ENCODE measurements at places on chromosomes 4 and X.

- DNase-seq: no peak
These were observed 6.9 kb downstream of the FABP2 start for GRCh38 chr4:119315036-119315435.

DNA sequence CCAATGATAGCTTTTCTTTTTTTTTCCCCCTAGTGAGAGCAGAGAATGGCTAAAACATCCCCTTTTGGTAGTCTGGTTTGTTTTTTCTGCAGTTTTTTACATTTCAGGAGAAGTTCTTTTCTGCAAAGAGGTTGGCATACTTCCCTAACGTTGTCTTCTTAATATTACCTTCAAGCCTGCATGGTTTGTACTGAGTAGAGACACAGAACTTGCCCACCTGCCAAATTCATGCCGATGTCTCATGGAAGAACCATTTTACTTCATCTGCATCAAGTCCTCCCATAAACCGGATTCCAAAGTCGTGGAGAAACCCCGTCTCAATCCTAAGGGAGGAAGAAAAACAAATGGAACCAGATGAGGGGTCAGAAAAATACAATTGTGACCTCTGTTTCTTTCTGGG, 89.7 kb downstream of the SHOX start:
- no peak for DNase-seq

DNA sequence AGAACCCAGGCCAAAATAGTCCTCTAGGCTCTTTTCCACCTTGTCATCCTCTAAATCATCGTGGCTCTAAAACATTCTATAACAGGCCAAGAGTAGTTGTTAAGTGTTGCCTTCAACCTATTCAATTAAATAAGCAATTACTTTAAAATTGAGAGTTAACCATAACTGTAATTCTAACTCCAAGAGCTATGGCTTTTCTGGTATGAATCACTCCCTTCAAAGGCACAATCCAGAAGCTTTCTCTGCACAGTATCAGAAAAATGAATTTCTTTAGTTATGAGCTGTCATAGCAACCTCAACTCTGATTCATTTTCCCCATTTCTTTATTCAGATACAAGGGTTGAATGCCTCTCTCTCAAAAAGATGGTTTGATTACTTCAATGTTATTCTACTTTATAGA, 21.7 kb downstream of the INPP4B start:
- DNase-seq: no peak

DNA sequence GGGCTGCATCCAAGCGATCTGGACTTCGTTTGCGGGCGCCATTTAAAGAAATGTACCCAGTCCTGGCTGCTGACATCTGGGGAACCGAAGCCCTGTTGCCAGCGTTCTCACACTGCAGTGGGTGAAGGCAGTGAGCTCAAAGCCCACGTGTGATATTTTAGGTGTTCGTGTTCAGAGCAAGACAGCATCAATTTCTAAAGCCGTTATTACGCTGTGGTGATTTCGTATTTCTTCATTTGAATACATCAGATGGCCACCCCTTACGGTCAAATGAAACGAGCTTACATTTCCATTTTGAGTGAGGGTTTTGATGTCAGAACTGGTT, 376 bp upstream of the C4orf36 start:
- DNase-seq: no peak

GRCh38 chr4:75229806-75230570, 284.2 kb downstream of the RCHY1 start:
- DNase-seq: no peak

- no peak for DNase-seq
These were observed 75.4 kb downstream of the MBNL3 start for GRCh38 chrX:132413459-132413858.

DNA sequence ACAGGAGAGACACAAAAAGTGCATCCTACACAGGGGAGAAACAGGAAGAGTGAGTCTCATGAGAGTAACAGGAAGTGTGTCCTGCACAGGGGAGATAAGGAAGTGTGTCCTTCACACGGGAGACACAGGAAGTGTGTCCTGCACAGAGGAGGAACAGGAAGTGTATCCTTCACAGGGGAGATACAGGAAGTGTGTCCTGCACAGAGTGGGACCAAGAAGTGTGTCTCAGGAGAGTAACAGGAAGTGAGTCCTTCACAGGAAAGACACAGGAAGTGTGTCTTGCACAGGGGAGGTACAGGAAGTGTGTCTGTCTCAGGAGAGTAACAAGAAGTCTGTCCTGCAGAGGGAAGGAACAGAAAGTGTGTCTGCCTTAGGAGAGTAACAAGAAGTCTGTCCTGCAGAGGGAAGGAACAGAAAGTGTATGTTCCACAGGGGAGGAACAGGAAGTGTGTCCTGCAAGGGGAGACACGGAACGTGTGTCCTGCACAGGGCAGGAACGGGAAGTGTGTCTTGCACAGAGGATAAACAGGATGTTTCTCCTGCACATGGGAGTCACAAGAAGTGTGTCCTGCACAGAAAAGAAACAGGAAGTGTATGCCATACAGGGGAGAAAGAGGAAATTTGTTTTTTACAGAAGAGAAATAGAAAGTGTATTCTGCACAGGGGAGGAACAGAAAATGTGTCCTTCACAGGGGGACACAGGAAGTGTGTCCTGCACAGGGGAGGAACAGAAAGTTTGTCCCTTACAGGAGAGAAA, 102.0 kb downstream of the ARSF start:
- DNase-seq: no peak

- no peak for DNase-seq
These were observed 927.2 kb downstream of the STPG2 start for GRCh38 chr4:97216046-97216445.

DNA sequence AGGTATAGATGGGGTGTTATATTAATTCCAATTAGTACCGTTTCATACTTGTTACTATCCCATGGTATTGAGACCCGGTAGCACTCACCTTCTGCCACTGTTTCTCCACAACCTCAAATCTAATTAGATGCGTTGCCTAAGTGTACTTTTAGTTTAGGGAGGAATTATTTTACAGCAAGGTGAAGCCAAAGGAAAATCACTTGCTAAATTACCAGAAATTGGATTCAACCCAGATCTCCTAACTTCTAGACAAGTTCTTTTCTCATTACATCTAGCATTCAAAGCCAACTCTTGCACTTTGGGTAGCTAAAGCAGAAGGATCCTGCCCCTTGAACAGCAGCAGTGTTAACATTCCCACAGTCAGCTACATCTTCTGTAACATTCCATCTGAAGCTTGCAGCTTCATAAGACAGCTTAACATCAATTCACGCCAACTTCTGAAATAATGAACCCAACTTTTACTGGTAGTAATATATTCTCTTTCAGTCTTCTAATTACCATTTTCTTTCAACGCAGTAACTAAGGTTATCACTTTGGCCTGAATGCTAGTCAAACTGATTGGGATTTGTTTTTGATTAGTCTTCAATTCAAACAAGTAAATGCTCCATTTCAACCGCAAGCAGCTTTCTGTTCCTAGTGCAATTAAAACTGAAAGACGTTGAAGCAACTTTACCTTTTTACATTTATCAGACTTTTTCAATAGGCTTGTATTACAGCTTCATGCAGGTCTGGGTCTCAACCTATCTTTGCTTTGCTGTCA, 934 bp upstream of the SEC31A start:
- no peak for DNase-seq

GRCh38 chrX:145563159-145563558, 254.5 kb upstream of the SLITRK2 start:
- DNase-seq: no peak

GRCh38 chr4:173057901-173058300, 110.7 kb upstream of the GALNT7 start:
- DNase-seq: no peak

- no peak for DNase-seq
These were observed 2.5 kb upstream of the SOX3 start for GRCh38 chrX:140507223-140507981.

- DNase-seq: no peak
These were observed 3.3 kb downstream of the ADGRL3 start for GRCh38 chr4:61203436-61203790.

GRCh38 chrX:24498975-24499374, 33.9 kb downstream of the PDK3 start:
- no peak for DNase-seq

GRCh38 chrX:71081330-71082123, 13.4 kb upstream of the SNX12 start:
- DNase-seq: no peak

DNA sequence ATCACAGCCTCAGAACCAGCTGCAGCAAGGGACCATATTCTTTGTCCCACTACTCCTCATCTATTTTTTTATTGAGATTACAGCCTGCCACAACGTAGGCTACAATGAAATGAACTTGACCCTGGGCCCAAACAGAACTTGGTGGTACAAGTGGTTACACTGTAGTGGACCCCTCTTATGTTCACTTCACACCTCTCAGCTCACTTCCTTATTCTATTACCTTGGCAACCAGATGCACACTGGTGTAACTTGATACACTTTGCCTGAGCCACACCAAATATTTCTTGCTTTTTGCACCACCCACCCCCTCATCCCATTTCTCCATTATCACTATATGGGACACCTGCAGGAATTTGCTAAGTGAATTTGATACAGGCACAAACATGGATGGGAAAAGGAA, 105.8 kb downstream of the CXCL13 start:
- DNase-seq: no peak

DNA sequence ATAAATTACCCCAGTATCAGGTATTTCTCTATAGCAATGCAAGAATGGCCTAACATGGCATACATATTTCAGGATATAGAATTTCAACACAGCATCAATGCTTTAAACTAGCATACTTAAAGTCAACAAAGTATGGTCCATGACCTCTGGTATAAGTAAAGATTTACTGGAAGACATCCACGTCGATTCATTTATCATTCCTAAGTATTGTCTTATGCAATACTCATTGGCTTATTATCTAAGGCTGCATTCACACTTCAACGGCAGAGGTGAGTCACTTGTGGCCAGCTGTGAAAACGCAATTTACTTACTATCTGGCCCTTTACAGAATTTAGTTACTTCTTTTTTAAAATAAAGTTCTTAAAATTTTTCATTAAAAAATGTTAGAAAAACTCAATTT, 42.6 kb downstream of the ADGRA3 start:
- DNase-seq: no peak

GRCh38 chr4:121541696-121542095, 155.1 kb downstream of the ANXA5 start:
- DNase-seq: no peak

DNA sequence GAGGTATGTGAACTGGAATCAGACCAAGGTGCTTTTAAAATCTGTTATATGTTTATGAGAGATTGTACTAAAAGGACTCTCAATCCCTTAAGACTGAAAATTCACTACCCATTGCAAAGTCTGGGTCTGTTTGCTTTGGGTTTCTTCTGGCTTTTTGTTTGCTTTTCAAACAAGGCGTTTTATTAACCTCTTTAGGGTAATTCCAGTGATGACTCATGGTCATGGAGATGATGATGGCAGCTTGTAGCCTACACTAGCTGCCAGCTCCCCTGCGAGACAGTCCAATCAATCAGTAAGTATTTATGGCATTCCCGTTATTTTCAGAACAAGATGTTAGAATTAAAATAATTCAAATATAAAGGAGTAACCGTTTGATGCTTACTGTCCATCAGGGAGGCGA, 643.8 kb upstream of the FTHL17 start:
- DNase-seq: no peak

DNA sequence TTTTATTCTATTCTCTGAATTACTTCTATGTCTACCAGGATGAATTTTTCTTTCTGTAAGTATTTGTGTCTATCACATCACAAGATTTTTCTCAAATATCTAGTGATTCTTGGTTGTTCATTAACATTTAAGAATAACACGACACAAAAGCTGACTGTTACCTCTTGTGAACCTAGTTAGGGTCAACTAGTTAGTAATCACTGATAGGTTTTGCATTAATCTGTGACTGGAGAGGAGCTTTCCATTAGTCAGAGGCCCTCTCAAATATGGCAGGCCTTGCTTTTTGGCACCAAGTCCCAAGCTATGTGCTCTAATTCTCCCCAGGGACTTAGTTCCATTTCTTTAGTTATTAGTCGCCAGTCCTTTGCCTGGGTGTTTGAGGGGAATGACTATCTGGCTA, 259.2 kb downstream of the CFAP299 start:
- no peak for DNase-seq

DNA sequence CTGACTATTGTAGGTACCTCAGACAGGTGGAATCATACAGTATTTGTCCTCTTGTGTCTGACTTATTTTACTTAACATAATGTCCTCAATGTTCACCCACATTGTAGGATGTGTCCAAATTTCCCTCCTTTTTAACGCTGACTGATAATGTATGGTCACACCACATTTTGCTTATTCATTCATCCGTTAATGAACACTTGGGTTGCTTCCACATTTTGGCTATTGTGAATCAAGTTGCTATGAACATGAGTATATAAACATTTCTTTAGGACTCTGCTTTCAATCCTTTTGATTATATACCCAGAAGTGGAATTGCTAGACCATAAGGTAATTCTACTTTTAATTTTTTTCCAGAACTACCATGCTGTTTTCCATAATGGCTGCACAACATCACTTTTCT, 87.0 kb upstream of the NDP start:
- DNase-seq: no peak

- DNase-seq: no peak
These were observed 10.7 kb downstream of the TEC start for GRCh38 chr4:48258845-48259397.

DNA sequence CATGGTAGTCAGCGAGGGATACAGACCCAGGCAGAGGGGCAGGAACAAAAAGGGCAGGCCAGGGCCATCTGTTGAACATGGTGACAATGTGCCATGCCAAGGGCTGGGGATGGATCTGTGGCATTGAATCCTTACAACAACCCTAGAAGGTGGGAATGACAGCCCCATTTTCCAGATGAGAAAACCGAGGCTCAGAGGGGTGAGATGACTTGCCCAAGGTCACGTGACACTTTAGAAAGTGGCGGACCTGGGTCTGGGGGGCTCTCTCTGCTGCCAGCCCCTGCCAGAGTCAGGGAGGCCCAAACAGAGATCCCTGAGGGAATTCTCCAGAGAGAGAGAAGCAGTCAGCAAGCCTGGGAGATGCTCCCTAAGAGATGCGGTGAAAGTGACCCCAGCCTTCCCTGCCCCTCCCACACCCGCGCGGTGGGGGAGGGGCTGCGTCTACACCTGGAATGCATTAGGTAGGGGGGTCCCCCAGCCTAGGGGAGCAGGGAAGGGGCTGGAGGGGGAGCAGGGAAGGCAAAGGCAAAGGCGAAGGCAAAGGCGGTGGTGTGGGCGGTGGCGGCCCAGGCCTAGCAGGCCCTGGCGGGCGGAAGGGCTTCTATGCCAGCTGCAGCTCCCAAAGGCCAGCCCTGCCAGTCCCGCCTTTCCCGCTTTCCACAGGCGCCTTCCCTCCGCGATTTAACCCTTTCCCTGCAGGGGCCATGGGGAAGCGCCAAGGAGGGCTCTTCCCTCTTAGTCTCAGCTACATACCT, 13.0 kb downstream of the FGD1 start:
- peak; percentile 59 for DNase-seq
